ENCODE measurements at places on chromosomes 3 and 15.

- DNase-seq, result no peak
Observed at GRCh38 chr3:30504939-30505338, 101.5 kb upstream of the TGFBR2 start.

- DNase-seq, result no peak
Observed at GRCh38 chr3:114624571-114625181, 330.8 kb downstream of the TIGIT start.

GRCh38 chr15:50685976-50686468 is 575 bp downstream of the TRPM7 start:
- DNase-seq, result peak; percentile 59

GRCh38 chr3:15665510-15666150 is 64.1 kb downstream of the BTD start:
- DNase-seq, result no peak

DNA sequence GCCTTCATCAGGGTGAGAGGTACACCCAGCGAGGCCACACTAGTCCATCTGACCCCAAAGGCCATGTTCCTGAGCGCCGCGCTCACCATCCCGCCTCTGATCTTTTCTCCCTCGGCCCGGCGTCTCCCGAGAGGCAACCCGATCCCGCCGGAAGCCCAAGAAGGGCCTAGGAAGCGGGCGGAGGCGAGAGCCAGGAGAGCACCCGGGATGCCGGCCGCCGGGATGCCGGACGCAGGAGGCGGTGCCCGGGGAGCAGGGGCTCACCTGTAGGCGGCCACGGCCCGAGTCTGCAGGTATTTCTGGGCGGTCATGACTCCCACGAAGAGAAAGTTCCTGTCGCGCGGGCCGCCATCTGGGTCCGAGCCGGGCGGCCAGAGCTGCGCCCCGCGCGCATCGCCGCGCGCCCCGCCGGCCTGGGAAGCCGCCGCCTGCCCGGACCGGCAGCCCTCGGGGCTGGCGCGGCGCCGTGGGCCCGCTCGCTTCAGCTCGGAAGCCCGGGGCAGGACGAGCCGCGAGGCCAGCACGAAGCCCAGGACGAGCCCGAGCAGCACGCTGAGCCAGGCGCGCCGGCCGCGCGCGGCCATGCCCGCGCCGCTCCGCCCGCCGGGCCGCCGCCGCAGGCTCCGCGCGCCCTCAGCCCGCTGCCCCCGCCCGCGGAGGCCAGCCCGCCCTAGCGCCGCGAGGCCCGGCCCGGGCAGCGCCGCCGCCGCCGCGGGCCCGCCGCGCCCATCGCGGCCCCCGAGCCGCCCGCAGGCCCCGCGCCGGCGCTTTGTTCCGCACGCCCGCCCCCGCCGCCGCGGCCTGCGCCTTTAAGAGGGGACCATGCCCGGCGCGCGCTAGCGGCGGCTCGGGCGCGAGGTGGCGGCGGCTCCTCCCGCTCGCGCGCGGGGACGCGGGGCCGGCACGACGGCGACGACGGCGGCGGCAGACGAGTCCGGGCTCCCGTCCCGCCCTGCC is 697 bp downstream of the CHSY1 start:
- no peak for DNase-seq

DNA sequence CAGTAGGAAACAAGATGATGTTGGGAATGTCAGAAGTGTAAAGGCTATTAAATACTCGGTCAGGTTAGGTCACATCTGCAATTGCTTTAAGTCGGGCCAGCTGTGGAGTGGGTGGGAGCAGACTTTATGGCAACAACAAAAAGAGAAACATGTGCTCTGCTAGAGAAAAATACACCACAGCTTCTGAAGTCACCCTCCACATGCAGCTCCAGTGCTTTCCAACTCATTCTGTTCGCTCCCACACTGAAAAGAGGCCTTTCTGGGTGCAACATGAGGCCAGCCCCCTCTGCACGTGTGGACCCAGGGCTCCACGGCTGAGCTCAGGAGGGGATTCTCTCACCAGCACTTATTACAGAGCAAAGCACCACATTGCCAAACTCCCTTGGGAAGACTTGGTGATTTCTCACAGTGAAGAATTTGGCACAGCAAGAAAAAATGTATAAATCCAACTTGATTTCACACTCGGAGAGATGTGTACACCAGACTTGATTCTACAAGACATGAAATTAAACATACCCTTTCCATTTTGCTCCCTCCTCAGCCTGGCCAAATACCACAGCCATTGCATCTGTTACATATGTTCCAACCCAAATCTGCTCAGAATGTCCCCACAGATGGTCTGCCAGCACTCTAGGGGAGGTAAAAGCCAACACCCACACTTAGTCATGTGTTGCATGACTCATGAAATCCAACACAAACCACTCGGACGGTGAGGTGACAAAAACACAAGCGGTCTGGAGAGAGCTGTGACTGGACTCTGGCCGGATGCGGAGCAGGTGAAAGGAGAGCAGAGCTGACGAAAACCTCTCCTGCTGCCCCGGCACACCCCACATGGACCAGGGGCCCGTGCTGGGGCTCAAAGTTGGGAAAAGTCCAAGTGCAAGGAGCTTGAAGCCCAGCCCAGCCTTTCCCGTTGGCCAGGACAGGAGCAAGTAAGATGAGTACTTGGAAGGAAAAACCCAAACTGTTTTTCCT is 74.6 kb downstream of the ITGB5 start:
- DNase-seq, result no peak

DNA sequence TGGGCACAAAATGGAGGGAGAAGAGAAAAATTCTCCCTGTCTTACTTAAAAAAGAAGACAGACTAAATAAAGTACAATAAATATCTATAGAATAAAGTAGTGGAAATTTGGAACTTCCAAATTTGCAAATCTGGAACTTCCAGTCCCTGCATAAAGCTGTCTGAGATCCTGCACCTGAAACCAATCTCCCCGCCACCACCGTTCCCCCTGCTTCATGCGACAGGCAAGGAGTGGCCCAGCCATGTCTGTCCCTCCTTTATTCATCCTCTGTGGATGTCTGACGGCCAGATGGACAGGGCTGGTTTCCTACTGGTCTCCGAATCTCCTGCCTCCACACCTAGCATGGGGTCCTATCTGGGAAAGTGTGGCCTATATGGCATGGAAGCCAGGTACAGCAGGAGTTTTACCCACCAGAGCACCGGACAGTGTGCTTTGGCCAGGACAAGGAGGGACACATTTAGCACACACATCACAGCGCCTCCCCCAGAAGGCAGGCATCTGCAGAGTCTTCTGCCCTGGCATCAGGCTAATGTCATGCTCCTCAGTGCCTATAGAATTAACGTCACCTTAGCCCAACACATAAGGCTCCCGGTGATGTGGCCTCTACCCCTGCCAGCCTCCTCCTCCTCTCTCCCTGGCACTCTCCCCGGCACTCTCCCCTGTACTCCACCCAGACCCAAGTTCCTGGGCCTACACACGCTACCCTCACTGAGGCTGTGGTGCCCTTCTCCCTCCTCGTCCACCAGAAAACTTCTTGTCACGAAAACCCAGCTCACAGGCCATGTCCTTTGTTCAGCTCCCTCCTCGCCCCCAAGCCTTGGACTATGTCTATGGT is 170.8 kb downstream of the XXYLT1 start:
- DNase-seq, result no peak

Data from stimulated activated CD4-positive, alpha-beta T cell treated with anti-CD3 and anti-CD28 coated beads, TNF-alpha, amount 100 ng/mL, for 24 hours (primary cell).